Hematopoietic multipotent progenitor cell treated with erythropoietin and hydrocortisone succinate and interleukin-3 and kit ligand, for 4 days (in vitro differentiated cells): ENCODE measurements at places on chromosomes 7 and 10.

- no peak for DNase-seq
Measured at GRCh38 chr7:91780521-91780920, 100.0 kb downstream of the MTERF1 start.

GRCh38 chr7:71419546-71420337 lies 287.8 kb downstream of the GALNT17 start:
- DNase-seq, result no peak

- DNase-seq, result no peak
Measured at GRCh38 chr10:123134915-123135414, 805 bp upstream of the HMX3 start.

GRCh38 chr7:66359656-66360211 lies 154.6 kb downstream of the TPST1 start:
- peak; percentile 12 for DNase-seq

DNA sequence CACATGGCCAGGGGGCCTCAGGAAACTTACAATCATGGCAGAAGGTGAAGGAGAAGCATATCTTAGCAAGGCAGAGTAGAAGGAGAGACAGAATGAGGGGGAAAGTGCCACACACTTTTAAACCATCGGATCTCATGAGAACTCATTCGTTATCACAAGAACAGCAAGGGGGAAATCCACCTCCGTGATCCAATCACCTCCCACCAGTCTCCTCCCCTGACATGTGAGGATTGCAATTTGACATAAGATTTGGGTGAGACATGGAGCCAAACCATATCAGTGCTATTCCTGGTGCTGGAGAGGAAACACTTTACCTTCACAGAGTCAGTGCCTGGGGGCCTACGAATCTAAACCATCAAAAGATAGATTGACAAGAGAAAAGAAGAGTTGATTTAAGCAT lies 61.8 kb downstream of the LGI1 start:
- DNase-seq, result no peak

DNA sequence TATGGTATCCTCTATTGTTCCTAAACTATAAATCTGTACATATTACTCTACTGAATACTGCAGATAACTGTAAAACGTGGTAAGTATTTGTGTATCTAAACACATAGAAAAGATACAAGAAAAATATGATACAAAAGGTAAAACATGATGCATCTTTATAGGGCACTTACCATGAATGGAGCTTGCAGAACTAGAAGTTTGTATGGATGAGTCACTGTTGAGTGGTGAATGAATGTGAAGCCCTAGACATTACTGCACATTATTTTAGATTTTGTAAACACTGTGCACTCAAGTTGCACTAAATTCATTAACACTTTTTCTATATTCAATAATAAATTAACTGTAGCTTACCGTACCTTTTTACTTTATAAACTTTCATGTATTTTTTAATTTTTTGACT lies 357.5 kb downstream of the ZWINT start:
- DNase-seq, result no peak

GRCh38 chr10:122304054-122304579 lies 33.0 kb downstream of the BTBD16 start:
- DNase-seq, result no peak

DNA sequence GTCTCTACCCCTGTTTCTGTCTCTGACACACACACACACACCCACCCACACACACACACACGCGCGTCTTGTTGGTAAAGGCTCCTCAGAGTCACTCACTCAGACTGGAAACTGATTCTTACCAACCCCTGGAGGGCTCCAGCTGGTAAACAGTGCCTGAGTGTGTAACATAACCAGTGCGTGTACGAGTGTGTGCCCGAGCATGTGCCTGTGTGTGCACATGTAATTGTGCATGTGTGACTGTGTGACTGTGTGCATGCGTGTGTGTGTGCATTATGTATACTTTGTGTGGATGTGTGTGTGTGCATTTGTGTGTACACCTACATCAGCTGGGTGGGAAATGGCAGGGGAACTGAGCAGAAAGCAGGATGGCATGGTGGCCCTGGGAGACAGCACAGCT lies 317.1 kb downstream of the WDR37 start:
- no peak for DNase-seq

DNA sequence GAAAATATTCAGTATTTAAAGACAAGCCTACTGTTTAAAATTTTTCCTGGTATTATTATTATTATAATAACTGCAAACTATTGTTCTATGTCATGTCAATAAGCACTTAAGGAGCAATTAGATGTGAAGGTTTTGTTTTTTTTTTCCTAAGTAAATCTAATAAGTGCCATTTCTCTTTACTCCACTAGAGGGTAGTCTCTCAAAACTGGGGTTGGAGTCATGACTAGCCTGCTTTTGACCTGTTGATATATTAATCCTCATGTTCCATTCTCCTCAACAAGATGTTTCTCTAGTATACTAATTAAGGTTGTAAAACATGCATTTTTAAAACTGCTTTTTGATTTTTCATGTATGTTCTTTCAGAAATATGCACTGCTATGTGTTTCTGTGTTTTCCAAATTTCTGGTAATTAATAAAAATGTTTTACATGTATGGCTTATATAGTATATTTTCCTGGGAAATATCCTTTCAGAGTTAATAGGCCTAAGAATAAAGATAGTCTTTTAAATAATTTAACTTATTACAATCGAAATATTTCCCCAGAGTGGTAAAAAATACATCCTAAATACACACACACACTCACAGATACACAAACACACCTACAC lies 1.0 kb upstream of the LRRN3 start:
- DNase-seq, result peak; percentile 79

DNA sequence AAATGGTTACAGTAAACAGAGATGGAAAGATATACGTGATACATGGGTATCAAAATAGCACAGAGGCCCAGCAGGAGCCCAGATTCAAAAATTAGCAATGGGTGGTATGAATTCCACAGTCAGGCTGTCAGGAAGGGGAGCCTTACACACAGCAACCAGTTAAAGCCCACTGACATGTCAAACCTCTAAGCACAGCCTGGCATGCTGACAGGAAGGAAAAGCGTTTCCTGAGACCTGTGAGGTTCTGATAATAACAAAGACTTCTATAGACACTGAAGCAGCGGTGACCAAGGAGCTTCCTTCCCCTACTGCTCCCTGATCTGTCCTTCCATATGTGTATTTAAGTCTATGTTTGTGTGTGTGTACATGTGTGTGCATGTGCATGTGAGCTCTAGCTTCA lies 89.9 kb downstream of the PHYHIPL start:
- DNase-seq, result peak; percentile 63

GRCh38 chr7:117119192-117119924 lies 166.1 kb downstream of the ST7 start:
- DNase-seq, result peak; percentile 92

DNA sequence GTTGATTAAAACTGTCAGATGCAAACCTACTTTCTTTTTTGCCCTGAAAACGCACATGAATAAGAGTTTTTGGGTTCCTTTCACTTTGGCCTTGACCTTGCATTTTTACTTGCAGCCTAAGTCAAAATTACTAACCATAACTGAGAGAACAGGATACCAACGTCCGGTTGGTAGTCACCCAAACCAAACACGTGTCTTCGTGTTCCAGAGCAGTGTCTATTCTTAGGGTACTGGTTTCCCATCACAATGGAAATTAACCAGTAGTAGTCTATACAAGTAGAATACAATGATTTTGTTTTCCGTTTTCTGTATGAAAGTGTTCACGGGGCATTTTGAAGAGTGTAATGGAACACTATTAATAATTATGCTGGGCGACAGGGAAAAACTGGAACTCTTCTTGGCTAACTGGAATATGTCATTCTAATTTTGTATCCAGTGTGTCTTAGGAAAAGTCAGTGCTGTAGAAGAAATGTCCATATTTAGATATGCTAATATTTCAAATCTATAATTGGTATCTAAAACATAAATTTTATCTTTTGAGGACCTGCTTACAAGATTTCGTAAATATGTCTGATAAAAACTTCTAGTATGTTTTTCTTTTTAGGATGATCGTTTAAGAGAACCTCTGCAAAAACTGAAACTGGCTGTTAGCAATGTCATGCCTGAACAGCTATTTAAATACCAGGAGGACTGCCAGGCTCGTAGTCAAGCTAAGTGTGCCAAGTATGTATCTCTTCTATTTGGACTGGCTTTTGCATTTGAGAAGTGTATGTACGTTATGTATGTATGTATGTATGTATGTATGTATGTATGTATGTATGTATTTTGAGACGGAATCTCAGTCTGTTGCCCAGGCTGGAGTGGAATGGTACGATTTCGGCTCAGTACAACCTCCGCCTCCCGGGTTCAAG lies 40.9 kb downstream of the UBN2 start:
- DNase-seq, result no peak

GRCh38 chr10:56912043-56912442 lies 551.0 kb upstream of the ZWINT start:
- DNase-seq, result no peak

DNA sequence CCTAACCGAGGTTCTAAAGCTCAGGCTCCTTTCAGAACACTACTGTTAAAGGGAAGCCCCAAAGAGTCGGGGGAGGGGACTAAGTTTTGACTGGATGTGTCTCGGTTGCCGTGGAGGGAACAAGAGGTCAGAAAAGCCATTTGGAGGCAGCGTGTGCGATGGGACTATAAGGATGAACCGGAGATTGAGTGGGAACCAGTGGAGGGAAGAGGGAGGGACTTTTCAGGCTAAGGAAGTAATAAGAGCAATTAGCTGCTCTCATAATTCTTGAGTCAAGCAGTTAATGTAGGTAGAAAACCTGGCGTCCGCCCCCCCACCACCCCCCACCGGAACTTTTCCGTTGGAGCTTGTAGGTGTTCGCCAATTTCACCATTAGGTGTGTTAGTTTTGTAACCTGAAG lies 491 bp upstream of the AKAP9 start:
- DNase-seq, result peak; percentile 78

GRCh38 chr10:43162604-43163003 lies 24.4 kb downstream of the CSGALNACT2 start:
- DNase-seq, result no peak

DNA sequence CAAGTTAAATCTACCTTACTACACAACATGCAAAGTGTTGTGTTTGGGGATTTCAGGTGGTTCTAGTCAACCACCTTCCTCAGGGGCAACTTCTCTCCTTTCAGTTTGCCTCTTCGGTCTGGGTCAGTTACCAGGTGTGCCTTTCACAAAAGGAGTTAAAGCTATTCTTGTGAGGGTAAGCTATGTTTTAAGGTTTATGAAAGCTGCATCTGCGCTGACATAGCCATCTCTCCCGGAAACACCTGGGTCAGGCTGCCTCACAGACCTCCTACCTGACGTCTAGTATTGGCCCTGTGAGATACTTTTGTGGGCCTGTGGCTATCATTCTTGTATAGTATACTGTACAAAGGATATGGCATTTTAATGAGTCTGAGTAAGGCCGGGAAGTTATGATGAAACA lies 67.7 kb upstream of the ITGA8 start:
- no peak for DNase-seq

DNA sequence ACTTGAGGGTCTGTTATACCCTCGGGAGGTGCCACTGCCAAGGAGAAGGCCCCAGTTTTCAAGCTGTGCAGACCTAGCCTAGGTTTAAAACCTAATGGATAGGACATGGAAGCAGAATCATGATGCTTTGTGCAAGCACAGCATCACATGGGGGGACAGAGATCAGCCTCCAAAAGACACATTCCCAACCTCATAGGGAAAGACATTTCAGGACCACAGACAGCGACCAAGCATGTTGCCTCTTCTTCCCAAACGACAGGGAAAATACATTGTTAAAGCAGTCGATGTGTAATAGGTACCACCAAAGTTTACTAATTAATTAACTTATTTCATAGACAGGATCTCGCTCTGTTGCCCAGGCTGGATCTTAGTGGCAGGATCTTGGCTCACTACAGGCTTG lies 573.9 kb downstream of the TCERG1L start:
- peak; percentile 45 for DNase-seq

DNA sequence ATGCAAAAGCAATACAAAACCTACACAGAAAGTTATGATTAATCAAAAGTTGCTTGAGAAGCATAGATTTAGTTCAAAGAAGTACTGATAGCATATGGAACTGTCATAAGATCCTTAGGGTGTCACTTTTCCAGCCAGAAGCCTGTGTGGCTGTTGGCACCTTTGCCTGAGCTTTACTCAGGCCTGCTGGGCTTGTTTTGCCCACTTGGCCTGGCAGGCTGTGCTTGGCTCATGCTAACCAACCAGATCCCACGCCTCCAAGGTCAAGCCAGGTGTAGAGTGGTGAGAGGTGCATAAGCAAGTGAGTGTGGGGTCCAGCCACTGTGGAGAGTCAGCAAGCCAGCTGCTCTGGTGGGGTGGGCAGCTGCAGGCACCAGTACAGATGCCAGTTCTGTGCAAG lies 12.0 kb upstream of the LIPA start:
- DNase-seq, result no peak

DNA sequence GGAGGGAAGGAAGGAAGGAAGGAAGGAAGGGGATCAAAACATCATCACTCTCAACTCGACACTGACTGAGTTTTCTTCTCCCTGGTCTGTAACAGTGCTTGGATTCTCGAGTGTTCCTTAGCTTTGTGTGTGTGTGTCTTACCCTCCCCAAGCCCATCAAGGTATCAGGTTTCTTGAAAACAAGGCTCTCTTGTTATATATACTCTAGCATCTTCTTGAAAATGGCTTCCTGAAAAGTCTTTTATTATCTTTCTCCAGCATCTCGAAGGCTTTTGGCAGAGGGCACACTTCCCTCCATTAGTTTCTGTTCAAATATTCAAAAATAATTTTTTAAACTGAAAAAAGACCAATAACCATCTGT lies 13.4 kb downstream of the SERPINE1 start:
- DNase-seq, result no peak

GRCh38 chr7:108063520-108063933 lies 60.6 kb upstream of the LAMB1 start:
- DNase-seq, result no peak

GRCh38 chr7:122674502-122674901 lies 24.4 kb downstream of the RNF133 start:
- no peak for DNase-seq

GRCh38 chr7:136114966-136115762 lies 138.0 kb upstream of the MTPN start:
- DNase-seq, result peak; percentile 81

DNA sequence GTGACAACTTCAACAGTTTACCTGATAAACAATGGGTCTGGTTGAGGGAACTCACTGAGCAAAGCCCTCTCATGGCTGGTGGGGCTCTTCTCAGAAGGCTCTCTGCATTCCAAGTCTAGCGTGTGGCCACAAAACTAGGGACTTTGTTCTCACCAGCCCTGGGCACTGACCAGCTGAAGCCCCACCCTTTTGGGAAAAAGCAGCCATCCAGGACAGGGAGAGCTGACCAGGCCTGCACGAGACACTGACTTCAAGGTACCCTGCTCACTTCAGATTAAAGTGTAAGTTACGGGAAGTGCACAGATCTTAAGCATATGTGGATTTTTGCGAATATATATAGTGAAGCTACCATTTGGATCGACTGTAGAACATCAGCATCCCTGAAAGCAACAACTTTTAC lies 67.4 kb upstream of the LRRC4 start:
- DNase-seq, result no peak

GRCh38 chr7:21543528-21544302 lies 876 bp downstream of the DNAH11 start:
- peak; percentile 20 for DNase-seq

DNA sequence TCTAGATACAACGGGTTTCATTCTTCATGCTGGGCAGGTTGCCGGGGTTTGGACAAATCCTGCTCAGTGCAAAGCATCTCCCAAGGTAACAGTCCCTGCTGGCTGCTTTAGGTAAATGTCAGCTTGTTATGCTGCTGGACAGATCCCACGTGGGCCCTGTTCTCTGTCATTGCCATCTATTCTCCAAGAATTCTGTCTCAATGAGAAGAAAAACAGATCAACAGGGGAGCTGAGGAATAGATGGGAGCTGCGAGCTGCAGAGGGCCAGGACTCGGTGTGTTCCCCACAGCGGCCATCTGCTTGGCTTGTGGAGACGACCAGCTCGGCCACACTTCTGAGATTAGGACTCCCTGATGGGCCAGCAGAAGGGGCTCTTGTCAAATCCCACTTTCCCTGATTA lies 235.2 kb downstream of the DPP6 start:
- no peak for DNase-seq
